ENCODE measurements at places on chromosomes 6 and 20. TPM values are rescaled to one million over a fixed set of nuclear protein-coding genes. Genes with fewer than 3 reads are reported as not detected.

The FGD2 gene
- not detected for total RNA-seq

The HLA-DRB1 gene
- not detected for total RNA-seq

The VSX1 gene
- not detected for total RNA-seq

The MYLK4 gene
- total RNA-seq: 0.32 TPM

The RNF39 gene
- not detected for total RNA-seq

The RIPPLY2 gene
- total RNA-seq: not detected

The C6orf58 gene
- not detected for total RNA-seq

The ACSS2 gene
- 48.5 TPM for total RNA-seq

The TREML2 gene
- not detected for total RNA-seq

The PARD6B gene
- total RNA-seq: 0.07 TPM

The TFAP2A gene
- total RNA-seq: not detected

The TUBB2B gene
- 3.6 TPM for total RNA-seq

The MEP1A gene
- not detected for total RNA-seq

The GPLD1 gene
- total RNA-seq: not detected

The DLGAP4 gene
- total RNA-seq: 130 TPM

The SFTA2 gene
- not detected for total RNA-seq

The ANKEF1 gene
- 1.8 TPM for total RNA-seq

Data from endothelial cell of umbilical vein (primary cell).